Upper lobe of left lung (tissue), 6 donors: ENCODE measurements at places on chromosomes 3 and 15. TPM values are rescaled to one million over a fixed set of nuclear protein-coding genes. Genes with fewer than 3 reads are reported as not detected.
A peak's percentile ranks its signal among the peaks of the same experiment; 100 is the strongest.

Gene MFAP1
- 17.3 TPM for total RNA-seq

Gene CASR
- not detected for total RNA-seq

DNA sequence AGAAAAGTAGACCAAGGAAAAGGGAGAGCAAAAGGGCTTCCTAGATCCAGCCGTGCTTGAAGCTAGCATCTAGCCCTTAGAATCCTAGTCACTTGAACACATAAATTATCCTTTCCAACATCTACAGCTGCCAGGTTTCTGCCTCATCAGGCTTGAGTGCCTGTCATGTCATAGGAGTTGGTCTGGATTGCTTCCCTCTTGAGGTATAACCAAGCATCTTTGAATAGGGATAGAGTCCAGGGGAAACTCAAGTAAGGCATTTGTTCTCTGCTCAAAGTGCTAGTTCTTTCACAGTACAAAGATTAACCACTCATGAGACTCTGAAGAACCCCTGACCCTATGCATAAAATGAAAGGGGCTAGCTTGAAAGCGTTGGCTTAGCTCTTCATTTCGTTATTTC is 72.3 kb downstream of the SLCO3A1 start:
- H3K36me3 ChIP-seq = no peaks in the 10 kb centered on the region
- no peak overlapping the region for H3K4me3 ChIP-seq
- H3K27ac ChIP-seq = peak overlapping the region; percentile 53
- H3K4me1 ChIP-seq = peaks cover 50% of the 10 kb centered on the region
- H3K27me3 ChIP-seq = no peaks in the 10 kb centered on the region

DNA sequence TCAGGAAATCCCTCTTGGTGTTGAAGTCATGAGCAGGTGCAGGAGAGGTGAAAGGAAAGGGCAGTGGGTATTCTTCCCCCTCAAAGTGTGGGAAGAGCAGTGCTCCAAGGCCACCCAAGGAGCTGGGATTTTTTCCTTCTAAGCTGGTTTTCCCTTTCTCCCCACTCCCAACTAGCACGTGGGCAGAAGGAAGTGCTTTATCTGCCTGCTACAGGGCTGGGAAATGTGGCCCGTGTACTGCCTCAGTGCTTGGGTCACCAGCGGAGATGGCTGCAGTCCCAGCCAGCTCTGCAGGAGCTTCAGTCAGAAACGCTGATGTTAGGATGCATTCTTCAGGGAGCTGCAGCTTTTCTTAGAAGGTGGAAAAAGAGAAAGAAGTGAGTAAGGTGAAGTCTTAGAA is 99.2 kb downstream of the CACNA1D start:
- H3K27me3 ChIP-seq = no peaks in the 10 kb centered on the region
- no peak for DNase-seq
- no peaks in the 10 kb centered on the region for H3K36me3 ChIP-seq

DNA sequence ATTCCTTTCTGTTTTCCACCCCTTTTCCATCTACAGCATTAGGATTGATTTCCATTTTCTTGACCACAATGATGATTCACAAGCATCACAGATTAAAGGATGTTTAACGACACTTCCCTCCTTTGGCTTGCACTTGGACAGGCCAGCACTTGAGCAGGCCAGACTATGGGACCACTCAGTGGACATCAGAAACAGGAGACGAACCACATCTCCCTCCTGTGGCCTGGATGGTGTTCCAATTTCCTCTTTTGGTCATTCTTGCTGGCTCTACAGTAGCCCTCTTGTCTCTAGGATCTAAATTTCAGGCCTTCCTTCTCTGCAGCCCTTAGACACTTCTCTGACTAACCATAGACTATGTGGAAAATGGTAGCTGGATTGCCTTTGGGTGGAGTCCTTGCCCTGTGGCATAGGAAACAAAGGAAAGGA is 78.8 kb upstream of the BOC start:
- no peak for DNase-seq
- H3K36me3 ChIP-seq = no peaks in the 10 kb centered on the region
- H3K27me3 ChIP-seq = no peaks in the 10 kb centered on the region

DNA sequence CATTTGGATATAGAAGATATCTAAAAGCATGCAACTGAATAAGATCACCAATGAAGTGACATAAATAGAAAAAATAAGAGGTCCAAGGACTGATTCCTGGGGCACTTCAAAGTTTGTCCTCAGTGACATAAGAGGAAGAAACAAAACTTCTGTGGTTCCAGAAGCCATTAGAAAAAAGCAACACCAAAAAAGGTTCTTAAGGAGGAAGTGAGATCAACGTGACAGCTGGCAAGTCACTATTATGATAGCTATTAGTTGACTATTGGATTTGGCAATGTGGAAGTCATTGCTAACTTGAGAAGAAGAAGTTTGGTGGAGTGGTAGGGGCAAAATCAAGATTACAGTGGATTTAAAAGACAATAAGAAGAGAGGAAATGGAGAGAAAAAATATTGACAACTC is 1098.3 kb downstream of the NAALADL2 start:
- H3K27ac ChIP-seq = no peak overlapping the region
- no peak for DNase-seq
- H3K4me1 ChIP-seq = no peaks in the 10 kb centered on the region
- no peak overlapping the region for H3K4me3 ChIP-seq
- H3K36me3 ChIP-seq = no peaks in the 10 kb centered on the region
